Esophagus squamous epithelium (tissue), 5 donors: ENCODE measurements at places on chromosomes 2 and 18. TPM values are rescaled to one million over a fixed set of nuclear protein-coding genes. Genes with fewer than 3 reads are reported as not detected.

DNA sequence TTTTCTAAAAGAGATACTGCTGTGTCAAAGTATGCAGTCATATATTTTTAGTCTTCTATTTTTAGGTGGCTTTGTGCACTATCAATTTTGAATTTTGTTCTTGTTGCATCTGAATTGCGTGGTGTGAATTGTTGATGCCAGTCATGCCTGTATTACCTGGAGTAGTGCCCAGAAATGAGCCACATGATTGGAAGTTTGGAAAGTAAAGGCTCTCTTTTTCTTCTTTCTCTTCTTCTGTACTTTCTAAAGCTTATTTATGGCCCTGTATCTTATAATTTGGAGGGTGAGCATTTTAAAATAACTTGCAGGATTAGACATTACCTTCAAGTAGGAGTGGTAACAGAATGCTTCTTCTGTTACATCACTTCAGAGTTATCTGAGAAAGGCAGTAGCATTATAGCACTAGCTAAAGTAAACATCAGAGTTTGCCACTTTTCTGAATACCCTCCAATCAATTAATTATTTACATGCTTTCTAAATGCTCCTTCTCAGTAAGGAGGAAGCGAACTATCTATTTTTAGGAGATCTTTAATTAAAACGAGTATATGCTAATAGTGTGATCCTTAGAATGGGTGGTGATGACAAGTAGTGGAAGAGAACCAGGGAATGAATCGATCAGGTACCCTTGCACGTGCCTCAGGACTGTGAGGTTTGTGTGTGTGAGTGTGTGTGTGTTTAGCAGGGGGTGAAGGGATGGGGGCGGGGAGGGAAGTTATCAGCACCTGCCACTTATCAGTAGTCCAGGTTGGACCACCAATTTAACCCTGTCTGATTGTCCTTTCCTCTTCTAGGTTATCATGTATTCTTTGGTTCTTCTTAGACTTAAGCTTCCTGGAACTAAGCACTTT is 112.5 kb downstream of the MAP3K20 start:
- peak overlapping the region; percentile 2 for H3K27ac ChIP-seq
- H3K4me3 ChIP-seq = no peak overlapping the region
- no peaks in the 10 kb centered on the region for H3K36me3 ChIP-seq
- H3K27me3 ChIP-seq = no peaks in the 10 kb centered on the region

GRCh38 chr2:69683170-69683971 is 39.8 kb upstream of the AAK1 start:
- H3K27me3 ChIP-seq = no peaks in the 10 kb centered on the region
- no peak overlapping the region for H3K4me3 ChIP-seq
- no peaks in the 10 kb centered on the region for H3K36me3 ChIP-seq
- no peak for DNase-seq
- peak overlapping the region; percentile 70 for H3K27ac ChIP-seq

The ANKRD23 gene
- 2.9 TPM for total RNA-seq

- no peaks in the 10 kb centered on the region for H3K36me3 ChIP-seq
- H3K27ac ChIP-seq = no peak overlapping the region
- H3K4me1 ChIP-seq = no peaks in the 10 kb centered on the region
- no peak for DNase-seq
- H3K4me3 ChIP-seq = no peak overlapping the region
- no peaks in the 10 kb centered on the region for H3K27me3 ChIP-seq
Measured at GRCh38 chr2:169704160-169704708, 10.0 kb downstream of the PHOSPHO2 start.

- H3K27me3 ChIP-seq = no peaks in the 10 kb centered on the region
- DNase-seq = no peak
- no peaks in the 10 kb centered on the region for H3K4me1 ChIP-seq
- no peaks in the 10 kb centered on the region for H3K36me3 ChIP-seq
Measured at GRCh38 chr18:31100436-31101182, 1.6 kb downstream of the DSC2 start.

DNA sequence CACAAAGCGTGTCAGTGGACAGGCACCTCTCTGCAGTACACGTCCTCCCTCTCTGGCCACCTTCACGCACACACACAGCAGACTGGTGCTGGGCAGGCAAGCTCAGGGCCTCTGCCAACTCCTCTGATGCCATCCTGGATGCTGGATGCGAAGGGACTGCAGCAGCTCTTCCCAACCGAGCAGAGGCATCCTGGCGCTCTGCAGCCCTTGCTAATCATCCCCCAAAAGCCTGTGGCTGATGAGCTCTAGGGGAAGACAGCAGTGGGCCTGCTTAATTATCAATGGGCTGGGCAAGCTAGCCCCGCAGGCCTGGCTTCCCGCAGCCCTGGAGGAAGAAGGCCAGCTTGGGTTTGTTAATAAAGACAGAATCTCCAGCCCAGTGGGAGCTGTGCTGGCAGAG is 71.3 kb upstream of the TEX51 start:
- no peak overlapping the region for H3K27ac ChIP-seq
- H3K4me1 ChIP-seq = no peaks in the 10 kb centered on the region
- H3K4me3 ChIP-seq = no peak overlapping the region
- H3K27me3 ChIP-seq = no peaks in the 10 kb centered on the region

GRCh38 chr2:9274701-9275343 is 68.2 kb downstream of the ASAP2 start:
- no peak overlapping the region for H3K4me3 ChIP-seq
- H3K36me3 ChIP-seq = no peaks in the 10 kb centered on the region

DNA sequence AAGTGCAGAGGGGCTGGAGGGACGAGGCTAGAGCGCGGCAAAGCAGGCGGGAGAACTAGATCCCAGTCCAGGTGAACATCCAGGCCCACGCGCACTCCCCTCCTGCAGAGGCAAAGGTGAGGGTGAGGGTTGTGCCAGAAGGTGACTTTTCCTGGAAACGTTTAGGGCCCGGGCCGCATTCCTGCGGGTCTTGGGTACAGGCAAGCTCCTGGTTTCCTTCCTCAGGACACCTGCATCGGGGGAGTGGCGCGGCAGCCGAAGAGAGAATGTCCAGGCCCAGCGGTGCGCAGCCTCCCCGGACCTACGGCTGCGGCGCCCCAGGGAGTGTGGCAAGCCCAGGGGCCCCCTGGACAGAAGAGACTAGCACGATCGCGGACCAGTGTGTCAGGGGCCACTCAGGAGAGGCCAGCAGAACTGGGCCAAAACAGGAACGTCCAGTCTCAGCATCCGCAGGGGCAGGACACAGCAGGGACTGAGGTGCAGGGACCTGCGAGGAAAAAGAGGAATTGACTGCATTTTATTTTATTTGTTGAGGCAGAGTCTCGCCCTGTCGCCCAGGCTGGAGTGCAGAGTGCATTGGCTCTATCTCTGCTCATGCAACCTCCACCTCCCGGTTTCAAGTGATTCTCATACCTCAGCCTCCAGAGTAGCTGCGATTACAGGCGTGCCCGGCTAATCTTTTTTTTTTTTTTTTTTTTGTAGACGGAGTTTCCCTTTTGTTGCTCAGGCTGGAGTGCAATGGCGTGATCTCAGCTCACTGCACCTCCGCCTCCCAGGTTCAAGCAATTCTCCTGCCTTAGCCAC is 8.7 kb upstream of the IMPA2 start:
- H3K36me3 ChIP-seq = no peaks in the 10 kb centered on the region
- no peak overlapping the region for H3K27ac ChIP-seq
- H3K27me3 ChIP-seq = no peaks in the 10 kb centered on the region
- DNase-seq = no peak

The ALLC gene
- total RNA-seq = not detected

The CFC1 gene
- not detected for total RNA-seq
